Natural killer cell (primary cell): ENCODE measurements at places on chromosomes 6 and 20. TPM values are rescaled to one million over a fixed set of nuclear protein-coding genes. Genes with fewer than 3 reads are reported as not detected.

CPNE5 gene
- total RNA-seq: 8.5 TPM

SCGN gene
- total RNA-seq: not detected

LAMP5 gene
- total RNA-seq: not detected

PRR18 gene
- total RNA-seq: not detected

KIF13A gene
- total RNA-seq: 26.4 TPM

GRM1 gene
- total RNA-seq: not detected

HELZ2 gene
- 85.2 TPM for total RNA-seq
